Amniotic stem cell (primary cell): ENCODE measurements at places on chromosomes 1 and 21.

GRCh38 chr1:24567792-24568388, 12.0 kb downstream of the NCMAP start:
- DNase-seq: no peak

DNA sequence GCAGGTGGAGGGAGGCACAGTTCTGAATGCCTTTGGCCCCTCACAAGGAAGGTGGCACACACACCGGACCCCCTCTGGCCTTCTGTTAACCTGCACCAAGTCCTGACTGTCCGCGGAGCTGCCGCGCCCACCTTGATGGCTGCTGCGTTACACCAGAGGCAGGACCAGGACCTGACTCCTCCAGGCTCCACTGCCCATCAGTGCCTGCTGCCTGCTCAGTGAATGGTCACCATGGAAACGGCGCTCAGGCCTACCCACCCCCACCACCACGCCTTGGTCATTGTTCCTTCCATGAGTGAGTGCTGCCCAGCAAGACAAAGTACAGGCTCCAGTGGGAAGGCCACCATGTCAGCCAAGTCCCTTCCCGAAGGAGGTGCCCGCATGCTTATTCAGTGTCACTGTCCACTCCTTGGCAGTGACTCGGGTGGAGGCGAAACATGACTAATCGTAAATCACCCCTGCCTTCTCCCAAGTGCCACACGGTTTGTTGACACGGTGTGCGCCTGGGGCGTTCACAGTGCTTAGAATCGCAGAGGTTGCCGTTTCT, 57.3 kb downstream of the SLC37A1 start:
- DNase-seq: no peak

- DNase-seq: no peak
These were observed 35.0 kb downstream of the MYSM1 start for GRCh38 chr1:58664881-58665280.

DNA sequence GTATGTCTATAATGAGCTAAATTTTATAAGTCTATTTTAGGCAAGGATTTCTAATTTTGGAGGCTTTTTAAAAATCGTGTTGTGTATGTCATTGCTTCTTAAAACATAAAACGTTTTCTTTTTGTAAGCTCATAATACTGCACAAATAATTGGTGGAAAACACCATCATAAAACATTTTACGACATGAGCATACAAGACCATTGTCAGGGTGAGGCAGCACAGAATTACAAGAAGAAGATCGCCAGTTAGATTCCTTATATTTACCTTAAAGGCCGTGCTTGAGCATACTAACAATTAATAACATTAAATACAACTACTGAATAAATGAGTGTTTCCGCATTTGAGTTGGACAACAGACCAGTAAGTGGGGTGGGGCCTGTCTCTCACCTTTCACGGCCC, 19.1 kb upstream of the LMX1A start:
- DNase-seq: no peak
